ENCODE measurements at places on chromosomes 7 and 10.

DNA sequence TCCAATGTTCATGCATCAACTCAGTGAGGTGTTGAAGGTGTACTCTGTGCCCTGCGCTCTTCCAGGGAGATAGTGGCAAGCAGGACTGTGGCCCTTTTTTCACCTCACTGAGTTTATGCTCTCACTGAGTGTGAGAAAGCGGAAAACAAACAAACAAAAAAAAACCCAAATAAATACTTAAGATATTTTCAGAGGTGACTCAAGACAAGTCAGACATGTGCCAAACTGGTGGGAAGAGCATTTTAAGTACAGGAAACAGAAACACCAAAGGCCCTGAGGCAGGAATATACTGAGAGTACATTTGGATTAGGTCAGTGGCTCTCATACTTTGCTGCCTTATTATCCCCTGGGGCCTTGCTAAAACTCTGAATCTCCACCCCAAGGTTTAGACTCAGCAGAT is 111.9 kb upstream of the IGFBP3 start:
- peak; percentile 39 for DNase-seq

- peak; percentile 38 for DNase-seq
Observed at GRCh38 chr10:57952741-57953140, 315.0 kb downstream of the IPMK start.

GRCh38 chr7:41116817-41117216 is 586.1 kb downstream of the INHBA start:
- DNase-seq = no peak

- peak; percentile 86 for DNase-seq
Observed at GRCh38 chr10:50593523-50594376, 30.0 kb downstream of the SGMS1 start.

DNA sequence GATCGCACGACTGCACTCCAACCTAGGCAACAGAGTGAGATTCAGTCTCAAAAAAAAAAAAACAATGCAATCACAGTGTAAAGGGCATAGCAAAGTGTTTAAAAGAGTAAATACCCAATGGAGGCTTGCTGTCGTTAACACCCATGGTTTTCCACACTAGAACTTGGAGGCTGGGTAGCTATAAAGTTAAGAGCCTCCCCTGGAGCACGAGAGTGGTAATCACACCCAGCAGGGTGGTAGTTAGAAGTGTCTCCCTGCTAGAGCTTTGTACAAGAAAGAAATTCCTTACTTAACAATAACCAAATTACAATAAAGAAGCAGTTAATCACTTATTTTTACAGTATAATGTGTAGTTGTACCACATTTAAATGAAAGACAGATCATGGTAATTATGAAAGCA is 1078.9 kb downstream of the NRG3 start:
- DNase-seq = no peak

DNA sequence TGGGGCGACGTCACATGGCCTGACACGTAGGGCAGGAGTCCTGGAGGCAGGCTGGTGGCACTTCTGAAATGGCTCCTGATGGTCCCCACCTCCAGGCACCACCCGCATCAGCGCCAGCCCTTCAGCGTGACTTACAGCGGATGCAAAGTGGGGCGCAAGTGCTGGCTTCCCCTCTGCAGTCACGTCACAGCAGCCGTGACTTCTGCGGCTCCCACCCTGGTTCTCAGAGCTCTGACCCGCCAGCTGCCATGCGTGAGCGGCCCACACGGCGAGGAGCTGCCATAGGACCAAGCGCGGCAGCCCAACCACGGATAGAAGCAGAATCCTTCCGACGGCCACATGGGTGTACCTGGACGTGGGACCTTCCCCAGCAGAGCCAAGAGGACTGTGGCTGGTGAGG is 159.0 kb downstream of the ELFN1 start:
- no peak for DNase-seq

DNA sequence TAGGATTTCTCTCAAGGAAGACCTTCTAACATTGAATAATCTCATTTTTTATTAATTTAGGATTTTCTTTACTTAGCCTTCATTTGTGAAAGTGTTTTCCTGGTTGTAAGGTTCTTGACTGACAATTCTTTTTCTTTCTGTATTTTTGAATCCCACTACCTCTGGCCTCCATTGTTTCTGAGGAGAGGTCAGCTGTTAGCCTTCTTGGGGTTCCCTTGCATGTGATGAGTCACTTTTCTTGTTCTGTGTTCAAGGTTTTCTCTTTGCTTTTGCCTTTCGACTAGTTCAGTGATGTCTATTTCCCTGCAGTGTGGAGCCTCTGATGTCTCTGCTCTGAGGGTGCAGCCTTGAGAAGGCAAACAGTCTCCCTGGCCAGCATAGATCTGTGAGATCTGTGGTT is 304.1 kb upstream of the ZNF32 start:
- no peak for DNase-seq

DNA sequence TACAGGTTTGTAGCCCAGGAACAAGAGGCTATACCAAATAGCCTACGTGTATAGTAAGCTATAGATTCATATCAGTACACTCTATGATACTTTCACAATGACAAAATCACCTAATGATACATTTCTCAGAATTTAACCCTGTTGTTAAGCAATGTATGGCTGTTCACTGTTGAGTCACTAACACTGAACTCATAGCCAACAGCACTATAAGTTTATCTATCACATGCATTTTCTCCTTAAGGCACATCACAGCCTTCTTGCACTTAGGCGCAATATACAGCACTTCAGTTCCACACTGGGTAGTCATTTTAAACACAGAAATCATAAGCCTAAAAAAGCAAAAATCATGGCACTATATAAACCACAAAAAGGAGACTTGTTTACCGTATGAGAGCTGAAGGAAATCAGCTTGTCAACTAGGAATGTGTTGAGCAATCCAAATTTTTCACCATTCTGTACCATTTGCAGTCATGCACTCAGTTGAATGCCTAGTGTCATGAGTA is 45.6 kb downstream of the ZNF438 start:
- DNase-seq = peak; percentile 71

- DNase-seq = peak; percentile 99
Observed at GRCh38 chr10:103645141-103646054, 151.9 kb downstream of the NEURL1 start.

DNA sequence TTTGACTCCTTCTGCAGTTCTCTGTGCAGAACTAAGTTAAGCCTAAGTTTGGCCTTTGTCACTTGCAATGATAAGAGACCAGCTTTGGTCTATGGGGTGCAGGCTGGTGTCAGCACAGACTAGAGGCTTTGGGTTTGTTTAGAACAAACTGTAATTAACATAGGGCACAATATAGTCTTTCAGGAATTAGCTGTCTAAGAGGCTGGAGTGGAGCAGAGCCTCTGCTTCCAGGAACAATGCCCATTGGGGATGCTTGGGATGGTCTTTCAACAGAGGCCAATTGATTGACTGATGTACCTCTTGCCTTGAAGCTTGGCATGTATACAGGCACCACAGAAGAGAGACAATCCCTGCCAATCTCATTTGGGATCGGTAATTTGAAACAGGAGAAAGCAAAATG is 4.7 kb downstream of the SUFU start:
- DNase-seq = no peak

GRCh38 chr7:105751054-105751453 is 125.3 kb downstream of the ATXN7L1 start:
- no peak for DNase-seq

DNA sequence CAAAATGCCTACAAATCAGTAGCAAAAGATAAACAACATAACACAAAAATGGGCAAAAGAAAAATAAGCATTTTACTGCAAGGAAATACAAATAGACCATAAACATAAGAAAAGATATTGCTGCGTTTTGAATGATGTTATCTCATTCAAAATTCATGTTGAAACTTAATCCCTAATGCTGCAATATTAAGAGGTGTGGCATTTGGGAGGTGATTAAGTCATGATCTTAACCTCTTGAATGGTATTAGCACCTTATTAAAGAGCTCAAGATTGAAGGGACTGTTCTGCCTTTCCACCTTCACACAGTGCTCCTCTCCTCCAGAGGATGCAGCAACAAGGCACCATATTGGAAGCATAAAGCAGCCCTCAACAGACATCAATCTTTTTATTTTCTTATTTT is 12.4 kb upstream of the TNKS2 start:
- no peak for DNase-seq

- no peak for DNase-seq
Observed at GRCh38 chr10:72066318-72067284, 21.8 kb downstream of the SPOCK2 start.

DNA sequence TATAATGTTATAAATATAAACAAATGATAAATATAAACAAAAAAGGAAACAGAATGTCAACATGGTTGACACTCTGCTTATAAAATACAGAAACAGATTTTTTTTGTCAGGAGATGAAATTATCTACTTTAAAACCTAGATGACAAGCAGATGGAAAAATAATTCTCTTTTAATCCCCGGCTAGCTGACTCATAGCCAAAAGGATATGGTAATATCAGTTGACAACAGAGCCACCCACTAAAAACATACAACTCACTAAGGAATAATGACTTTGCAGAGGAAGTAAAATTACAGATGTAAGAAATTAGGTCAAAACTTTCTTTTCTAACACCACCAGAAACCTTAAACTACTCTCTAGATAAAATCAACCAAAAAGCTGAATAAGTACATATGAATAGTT is 131.1 kb upstream of the ABCB5 start:
- no peak for DNase-seq

DNA sequence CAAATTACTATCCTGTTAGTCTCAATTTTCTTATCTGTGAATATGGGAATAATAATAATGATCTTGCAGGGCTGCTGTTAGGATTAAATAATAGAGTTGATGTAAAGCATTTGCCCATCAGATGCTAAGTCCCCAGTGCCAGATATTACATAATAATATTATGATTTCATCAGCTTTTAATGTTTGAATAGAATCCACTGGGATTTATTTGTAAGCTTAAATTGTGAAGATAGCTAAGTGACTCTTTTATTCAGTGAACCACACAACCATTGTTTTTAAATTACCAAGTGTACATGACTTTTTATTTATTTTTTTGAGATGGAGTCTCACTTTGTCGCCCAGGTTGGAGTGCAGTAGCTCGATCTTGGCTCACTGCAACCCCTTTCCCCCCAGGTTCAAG is 510.3 kb upstream of the DPP6 start:
- DNase-seq = no peak

DNA sequence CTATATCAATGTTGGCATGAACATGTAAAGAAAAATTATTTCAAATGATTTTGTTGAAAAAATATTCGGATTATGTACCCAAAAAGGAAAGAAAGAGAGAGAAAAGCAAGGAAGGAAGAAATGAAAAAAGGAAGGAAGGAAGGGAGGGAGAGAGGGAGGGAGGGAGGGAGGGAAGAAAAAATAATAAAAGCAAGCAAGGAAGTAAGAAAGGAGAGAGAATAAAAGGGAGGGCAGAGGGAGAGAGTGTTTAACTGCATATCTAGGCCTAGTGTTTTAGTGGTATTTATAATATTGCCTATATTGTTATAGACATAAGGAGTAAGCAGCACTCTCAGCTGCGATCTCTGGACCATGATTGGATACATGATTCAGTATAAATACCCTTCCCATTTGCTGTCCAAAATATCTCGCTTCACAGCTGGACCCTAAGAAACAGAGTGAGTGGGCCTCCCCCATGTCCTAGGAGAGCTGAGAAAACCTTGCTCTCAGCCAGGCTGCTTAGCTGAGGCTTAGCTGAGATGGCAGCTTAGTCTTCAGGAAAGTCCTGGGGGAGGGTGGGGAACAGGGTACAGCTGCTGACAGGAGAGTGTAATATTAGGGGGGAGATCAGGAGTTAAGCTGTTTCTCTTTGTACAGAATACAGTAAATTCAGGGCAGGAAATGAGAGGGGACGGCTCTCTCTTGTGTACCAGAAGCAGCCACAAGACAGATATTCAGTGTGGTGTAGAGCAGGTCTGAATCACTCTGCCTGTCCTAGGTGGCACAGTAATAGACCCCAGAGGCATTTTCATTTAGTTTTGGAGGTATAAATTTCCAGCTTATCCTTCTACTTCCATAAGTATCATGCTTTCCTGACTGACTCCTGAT is 66.8 kb upstream of the TARP start:
- no peak for DNase-seq

DNA sequence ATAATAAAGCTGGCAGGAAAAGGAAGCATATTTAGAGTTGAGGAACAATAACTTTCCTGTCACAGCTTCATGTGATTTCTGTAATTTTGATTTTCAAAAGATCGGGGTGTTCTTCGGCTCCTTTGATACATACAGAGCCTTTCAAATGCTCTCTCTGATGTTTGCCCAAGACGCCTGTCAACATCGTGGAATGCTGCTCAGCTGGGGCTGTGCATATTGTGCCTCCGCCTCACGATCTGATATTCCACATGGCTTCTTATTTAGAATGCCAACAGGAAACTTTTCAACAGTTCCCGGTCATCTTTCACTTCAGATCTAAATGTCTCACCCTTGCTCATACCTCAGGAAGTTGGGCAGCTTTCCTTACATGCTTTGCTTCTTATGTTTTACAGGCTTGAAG is 7.3 kb downstream of the NPY start:
- DNase-seq = no peak

- DNase-seq = no peak
Observed at GRCh38 chr10:132872658-132873057, 69.7 kb downstream of the CFAP46 start.

DNA sequence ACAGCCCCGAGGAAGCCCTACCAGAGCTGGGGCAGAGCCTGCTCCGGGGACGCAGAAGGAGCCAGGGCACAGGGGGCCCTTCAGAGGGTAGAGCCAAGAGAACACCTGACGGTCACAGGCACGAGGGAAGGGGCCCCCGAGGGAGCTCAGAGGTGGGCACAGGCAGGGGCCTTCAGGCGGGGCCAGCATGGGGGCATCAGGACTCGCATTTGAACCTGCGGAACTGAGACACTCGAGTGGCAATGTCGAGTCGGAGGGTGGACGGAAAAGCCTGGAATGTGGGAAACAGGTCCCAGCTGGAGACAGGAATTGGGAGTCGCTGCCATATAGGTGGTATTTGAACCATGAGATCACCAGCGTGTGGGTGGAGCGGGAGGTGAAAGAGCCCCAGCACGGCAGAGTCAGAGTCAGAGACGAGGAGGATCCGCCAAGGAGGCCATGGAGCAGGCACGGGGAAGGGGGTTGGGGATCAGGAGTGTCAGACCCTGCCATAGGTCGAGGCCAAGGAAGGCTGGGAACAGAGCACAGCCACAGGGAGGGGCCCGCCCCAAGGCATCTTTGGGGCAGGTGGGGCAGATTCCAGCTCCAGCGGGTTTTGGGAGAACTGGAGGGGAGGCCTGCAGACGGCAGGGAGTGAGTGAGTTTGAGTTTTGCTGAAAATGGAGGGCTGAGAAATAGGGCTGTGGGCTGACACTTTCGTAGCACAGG is 13.8 kb downstream of the STK32C start:
- DNase-seq = no peak

GRCh38 chr7:25456467-25457171 is 228.3 kb upstream of the NPVF start:
- no peak for DNase-seq

Measured in IMR-90 (cell line).